Spleen (tissue), 13 donors: ENCODE measurements at places on chromosomes 7 and 10. TPM values are rescaled to one million over a fixed set of nuclear protein-coding genes. Genes with fewer than 3 reads are reported as not detected.

GRCh38 chr7:2820508-2820934, 23.6 kb downstream of the GNA12 start:
- DNase-seq, result no peak
- no peaks in the 10 kb centered on the region for H3K27me3 ChIP-seq
- H3K4me3 ChIP-seq, result no peak overlapping the region
- H3K36me3 ChIP-seq, result no peaks in the 10 kb centered on the region
- H3K4me1 ChIP-seq, result peaks cover 43% of the 10 kb centered on the region
- peak overlapping the region; percentile 59 for H3K27ac ChIP-seq

DNA sequence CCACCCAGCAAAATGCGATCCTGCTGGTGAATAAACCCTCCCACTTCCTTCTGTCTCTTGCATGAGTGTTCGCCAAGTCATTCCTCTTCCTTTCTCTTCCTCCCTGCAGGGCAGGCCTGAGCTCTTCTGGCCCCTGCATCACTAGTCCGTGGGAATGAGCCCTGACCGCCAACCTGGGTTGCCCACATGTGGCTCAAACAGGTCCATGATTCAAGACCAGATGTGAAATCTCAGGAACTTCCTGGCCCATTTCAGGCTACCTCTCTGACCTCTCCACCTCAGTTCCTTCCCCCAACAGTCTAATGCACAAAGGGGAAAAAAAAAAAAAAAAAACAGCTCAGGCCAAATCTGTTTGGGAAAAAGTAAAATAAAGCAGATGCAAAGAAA, 5.4 kb upstream of the YWHAG start:
- H3K4me3 ChIP-seq, result no peak overlapping the region
- H3K27me3 ChIP-seq, result no peaks in the 10 kb centered on the region
- H3K36me3 ChIP-seq, result no peaks in the 10 kb centered on the region
- peak overlapping the region; percentile 84 for H3K27ac ChIP-seq
- peaks cover 46% of the 10 kb centered on the region for H3K4me1 ChIP-seq

DNA sequence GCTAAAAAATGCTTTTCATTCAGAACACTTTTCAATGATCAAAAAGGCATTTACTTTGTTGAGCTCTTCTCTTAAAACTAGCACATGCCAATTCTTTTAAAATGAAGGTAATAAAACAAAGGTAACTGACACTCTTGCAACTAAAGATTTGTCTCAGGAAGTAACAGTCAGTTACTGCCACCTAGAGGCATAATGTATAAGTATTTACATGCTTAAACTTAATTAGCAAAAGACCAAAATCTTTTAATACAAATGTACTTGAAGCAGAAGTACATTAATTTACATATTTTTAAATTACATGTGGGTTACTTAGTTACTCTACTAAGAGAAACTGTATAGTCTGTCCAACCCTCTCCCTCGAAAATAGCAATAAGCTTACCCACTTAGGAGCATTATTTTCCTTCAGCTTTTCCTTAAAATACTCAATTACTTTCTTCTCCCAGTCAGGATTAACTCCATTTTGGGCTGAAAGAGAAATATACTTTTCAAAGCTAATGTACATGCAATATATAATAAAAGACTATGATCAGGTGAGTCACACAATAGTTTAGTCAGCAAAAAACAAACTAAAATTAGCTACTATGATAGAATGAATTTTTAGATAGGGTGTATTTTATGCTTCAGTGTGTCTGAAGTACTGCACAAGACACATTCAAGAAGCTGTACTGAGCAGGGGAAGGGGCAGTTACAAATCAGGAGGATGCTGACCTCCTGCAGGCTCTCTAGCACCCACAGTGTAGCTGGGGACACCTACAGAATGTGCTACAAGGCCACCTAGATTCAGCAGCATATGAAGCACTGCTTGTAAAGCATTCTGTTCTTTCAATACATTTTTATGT, 13.0 kb downstream of the MCMBP start:
- DNase-seq, result no peak
- no peak overlapping the region for H3K27ac ChIP-seq
- no peaks in the 10 kb centered on the region for H3K27me3 ChIP-seq
- H3K36me3 ChIP-seq, result no peaks in the 10 kb centered on the region
- H3K4me1 ChIP-seq, result peaks cover 4% of the 10 kb centered on the region

DNA sequence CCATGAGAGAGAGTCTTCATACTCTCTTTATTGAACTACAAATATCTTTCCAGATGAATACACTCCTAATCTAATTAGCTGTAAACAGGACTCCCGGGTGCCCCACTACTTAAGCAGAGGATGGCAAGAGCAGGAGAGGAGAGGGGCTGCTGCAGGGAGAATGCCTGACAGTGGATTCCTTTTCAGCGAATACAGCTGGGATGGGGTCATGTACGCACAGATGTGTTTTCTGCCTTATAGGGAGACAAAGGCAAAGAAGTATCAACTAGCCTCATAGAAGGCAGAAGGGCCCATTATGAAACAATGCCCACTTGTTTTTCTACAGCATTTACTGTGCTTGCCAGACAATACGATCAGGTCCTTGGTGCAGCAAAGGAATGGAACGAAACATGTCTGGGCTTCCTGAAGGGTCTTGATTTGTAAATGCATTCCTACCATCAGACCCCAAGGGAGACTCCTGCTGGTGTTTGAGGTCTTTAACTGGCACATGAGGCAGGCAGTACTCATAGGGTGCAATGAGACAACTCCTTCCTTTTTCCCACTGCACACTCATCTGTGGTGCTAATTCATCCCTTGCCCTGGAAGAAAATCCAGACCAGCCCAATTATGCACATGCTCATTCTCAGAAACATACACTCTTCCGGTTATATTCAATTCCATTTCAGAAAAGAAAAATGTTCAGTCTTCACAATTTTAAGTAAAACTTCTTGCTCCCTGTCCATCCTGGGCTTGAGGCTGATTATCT, 117.1 kb downstream of the AOAH start:
- H3K4me3 ChIP-seq, result no peak overlapping the region
- no peaks in the 10 kb centered on the region for H3K36me3 ChIP-seq

DNA sequence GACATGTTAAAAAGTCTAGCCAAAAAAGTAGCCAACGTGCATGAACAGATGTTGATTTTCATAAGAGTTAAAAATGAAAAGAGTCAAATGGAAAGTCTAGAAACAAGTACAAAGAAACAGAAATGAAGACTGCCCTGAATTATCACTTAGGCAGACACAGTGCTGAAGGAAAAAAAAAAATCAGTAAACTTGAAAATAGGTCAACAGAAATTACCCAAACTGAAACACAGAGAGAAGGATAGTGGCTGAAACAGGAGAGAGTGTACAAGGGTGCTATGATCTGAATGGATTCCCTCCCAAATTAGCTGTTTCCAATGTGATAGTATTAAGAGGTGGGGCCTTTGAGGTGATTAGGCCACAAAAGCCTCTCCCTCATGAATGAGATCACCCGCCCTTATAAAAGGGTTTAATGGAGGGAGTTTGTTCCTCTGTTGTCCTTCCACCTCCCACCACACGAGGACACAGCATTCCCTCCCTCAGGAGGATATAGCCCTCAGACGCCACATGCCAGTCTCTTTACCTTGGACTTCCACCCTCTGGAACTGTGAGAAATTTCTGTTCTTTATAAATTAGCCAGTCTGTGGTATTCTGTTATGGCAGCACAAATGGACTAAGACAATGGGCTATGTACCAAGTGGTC, 249.7 kb downstream of the AHR start:
- H3K4me1 ChIP-seq, result no peaks in the 10 kb centered on the region
- H3K27ac ChIP-seq, result no peak overlapping the region
- H3K27me3 ChIP-seq, result no peaks in the 10 kb centered on the region
- DNase-seq, result no peak
- H3K4me3 ChIP-seq, result no peak overlapping the region

Gene FKBP6
- not detected for total RNA-seq

GRCh38 chr10:118216020-118216419, 126.1 kb downstream of the FAM204A start:
- no peak for DNase-seq
- no peaks in the 10 kb centered on the region for H3K4me1 ChIP-seq
- H3K27ac ChIP-seq, result no peak overlapping the region
- no peaks in the 10 kb centered on the region for H3K27me3 ChIP-seq

- peak overlapping the region; percentile 7 for H3K27ac ChIP-seq
- H3K27me3 ChIP-seq, result no peaks in the 10 kb centered on the region
- peaks cover 15% of the 10 kb centered on the region for H3K4me1 ChIP-seq
- DNase-seq, result peak; percentile 53
- H3K4me3 ChIP-seq, result no peak overlapping the region
Measured at GRCh38 chr10:34808801-34809745, 6.0 kb downstream of the PARD3 start.

DNA sequence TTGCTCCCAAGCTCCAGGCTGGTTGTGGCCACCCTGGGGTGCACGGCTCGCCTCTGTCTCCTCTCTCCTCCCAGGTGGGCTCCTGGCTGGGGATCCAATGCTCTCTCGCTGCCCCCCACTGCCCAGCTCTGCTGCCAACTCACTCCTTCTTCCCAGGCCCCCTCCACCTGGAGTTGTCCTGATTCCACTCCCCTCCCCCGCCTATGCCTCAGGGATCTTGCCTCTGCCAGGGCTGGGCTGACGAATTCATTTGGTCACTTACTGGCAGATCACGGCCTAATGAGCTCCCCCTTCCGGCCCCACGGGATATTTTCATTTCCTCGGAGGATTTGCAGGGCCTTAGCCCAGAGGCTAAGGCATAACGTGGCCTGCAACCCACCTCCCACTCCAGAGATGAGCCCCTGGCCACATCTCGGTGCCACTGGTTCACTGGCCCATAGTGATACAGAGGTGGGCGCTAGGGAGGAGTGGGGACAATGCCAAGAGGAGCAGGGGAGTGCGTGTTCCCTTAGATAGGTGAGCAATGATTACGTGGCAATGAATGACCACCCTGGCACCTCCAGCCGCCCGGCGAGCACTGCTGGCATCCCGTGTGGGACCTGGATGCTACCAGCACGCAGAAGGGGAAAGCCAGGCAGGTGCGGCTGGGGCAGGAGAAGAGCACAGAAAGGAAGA, 344.6 kb upstream of the SHH start:
- no peak overlapping the region for H3K27ac ChIP-seq
- DNase-seq, result no peak
- no peaks in the 10 kb centered on the region for H3K4me1 ChIP-seq
- no peaks in the 10 kb centered on the region for H3K36me3 ChIP-seq

Gene LRIT1
- not detected for total RNA-seq

DNA sequence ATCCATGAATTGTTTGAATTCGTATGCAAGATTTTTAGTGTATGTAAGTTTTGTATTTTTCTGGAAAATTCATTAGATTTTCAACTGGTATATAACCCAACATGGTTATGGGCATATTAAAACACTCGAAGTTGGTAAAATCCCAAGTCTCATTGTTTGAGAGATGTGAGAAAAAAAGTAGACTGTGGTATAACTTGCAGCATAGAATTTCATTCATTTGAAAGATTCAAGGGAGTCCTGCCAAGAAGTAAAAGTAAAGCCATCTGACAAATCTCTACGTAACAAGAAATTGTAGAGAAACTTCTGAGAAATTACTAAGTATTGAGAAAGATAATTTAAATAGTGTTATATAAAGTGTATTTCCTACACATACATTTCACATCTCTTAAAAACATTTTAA, 40.2 kb downstream of the SEMA3E start:
- H3K4me3 ChIP-seq, result no peak overlapping the region
- no peaks in the 10 kb centered on the region for H3K27me3 ChIP-seq
- no peak for DNase-seq
- no peaks in the 10 kb centered on the region for H3K4me1 ChIP-seq
- no peak overlapping the region for H3K27ac ChIP-seq

DNA sequence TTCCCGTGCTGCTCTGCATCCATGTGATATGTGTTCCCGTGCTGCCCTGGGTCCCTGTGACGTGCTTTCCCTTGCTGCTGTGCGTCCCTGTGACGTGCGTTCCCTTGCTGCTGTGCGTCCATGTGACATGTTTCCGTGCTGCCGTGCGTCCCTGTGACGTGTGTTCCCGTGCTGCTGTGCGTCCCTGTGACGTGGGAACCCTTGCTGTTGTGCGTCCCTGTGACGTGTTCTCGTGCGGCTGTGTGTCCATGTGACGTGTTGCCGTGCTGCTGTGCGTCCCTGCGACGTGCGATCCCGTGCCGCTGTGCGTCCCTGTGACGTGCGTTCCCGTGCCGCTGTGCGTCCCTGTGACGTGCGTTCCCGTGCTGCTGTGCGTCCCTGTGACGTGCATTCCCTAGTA, 45.8 kb downstream of the WDR37 start:
- no peak for DNase-seq
- no peaks in the 10 kb centered on the region for H3K27me3 ChIP-seq
- H3K27ac ChIP-seq, result no peak overlapping the region

DNA sequence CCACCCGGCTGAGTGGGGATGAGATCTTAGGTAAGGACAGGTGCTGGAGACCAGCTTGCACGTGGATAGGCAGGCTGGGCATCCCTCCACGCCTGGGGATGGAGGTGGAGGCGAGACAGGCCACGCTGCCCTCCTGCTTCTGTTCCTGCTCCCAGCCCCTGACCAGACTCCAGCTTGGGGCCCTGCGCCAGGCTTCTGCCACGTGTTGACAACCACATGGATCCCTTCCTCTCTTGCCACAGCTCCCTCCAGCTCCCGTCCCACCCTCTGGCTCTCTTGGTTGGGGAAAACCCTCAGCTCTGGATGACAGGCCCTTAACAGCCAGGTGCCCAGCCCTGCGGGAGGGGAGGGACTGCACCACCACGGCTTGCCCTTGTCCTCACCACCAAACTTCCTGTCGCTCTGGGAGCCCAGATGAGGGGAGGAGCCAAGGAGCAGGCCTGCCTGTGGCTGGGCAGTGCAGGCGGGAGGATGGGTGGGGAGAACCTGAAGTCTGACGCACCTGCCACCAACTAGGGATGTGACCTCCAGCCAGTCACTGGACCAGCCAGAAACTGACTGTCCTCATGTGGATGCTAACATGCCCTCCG, 36.0 kb downstream of the KCNH2 start:
- no peak overlapping the region for H3K27ac ChIP-seq
- no peaks in the 10 kb centered on the region for H3K27me3 ChIP-seq
- peaks cover 4% of the 10 kb centered on the region for H3K4me1 ChIP-seq
- no peaks in the 10 kb centered on the region for H3K36me3 ChIP-seq
- DNase-seq, result peak; percentile 82

GRCh38 chr10:84308481-84309304, 19.7 kb upstream of the CCSER2 start:
- no peaks in the 10 kb centered on the region for H3K4me1 ChIP-seq
- H3K27me3 ChIP-seq, result no peaks in the 10 kb centered on the region
- H3K27ac ChIP-seq, result peak overlapping the region; percentile 31
- H3K36me3 ChIP-seq, result no peaks in the 10 kb centered on the region

GRCh38 chr10:74927701-74928100, 101.3 kb downstream of the KAT6B start:
- H3K27ac ChIP-seq, result no peak overlapping the region
- no peak overlapping the region for H3K4me3 ChIP-seq
- no peak for DNase-seq
- H3K36me3 ChIP-seq, result no peaks in the 10 kb centered on the region

- H3K27me3 ChIP-seq, result no peaks in the 10 kb centered on the region
- no peaks in the 10 kb centered on the region for H3K36me3 ChIP-seq
- DNase-seq, result no peak
- no peak overlapping the region for H3K27ac ChIP-seq
Measured at GRCh38 chr7:132752431-132752830, 176.2 kb upstream of the PLXNA4 start.

GRCh38 chr7:156105337-156106106, 293.3 kb upstream of the SHH start:
- no peaks in the 10 kb centered on the region for H3K4me1 ChIP-seq
- no peaks in the 10 kb centered on the region for H3K36me3 ChIP-seq
- H3K27me3 ChIP-seq, result no peaks in the 10 kb centered on the region
- no peak overlapping the region for H3K27ac ChIP-seq
